ENCODE measurements at places on chromosomes 13 and 19.

DNA sequence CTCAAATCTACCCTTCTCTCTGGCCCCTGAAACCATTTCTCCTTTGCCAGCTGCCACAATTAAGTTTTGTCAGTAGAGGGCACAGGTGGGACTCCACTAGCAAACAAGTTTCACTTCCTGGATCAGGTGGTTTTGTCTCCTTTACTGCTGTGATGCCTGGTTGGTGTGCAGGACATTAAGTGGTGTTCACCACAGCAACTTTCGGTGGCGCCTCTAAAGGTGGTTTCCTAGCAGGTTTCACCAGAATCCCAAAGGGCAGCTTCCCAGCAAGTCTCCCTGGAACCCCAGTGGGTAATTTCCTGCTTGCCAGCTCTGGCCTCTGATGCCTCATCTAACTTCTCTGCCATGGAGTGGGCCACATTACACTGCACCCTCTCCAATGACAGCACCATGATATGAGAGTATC lies 16.6 kb downstream of the MED4 start:
- DNase-seq = no peak

- no peak for DNase-seq
Measured at GRCh38 chr19:31314849-31315629, 34.2 kb downstream of the TSHZ3 start.

DNA sequence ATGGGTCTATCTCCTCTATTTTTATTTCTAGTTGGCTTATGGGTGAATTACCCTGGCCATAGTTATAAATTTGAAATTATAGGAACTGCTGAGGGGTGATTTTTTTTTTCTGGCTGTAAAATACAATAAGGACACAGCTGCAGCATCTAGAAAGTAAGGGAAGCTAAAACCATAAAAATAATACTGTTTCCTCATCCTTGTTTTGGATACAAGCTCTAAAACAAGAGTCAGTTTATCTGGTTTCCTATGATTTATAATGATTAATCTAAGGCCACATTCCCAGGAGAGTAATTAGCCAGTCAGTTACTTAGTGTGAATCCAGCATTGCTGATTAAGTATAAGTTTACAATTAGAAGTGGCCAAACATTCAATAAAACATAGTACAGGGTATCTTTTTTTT lies 219.1 kb upstream of the NBEA start:
- no peak for DNase-seq

GRCh38 chr13:48993150-48993549 lies 17.4 kb downstream of the FNDC3A start:
- DNase-seq = no peak

- no peak for DNase-seq
Measured at GRCh38 chr13:23806874-23807526, 82.2 kb downstream of the MIPEP start.

- DNase-seq = no peak
Measured at GRCh38 chr13:111945086-111945485, 121.9 kb upstream of the SOX1 start.

- no peak for DNase-seq
Measured at GRCh38 chr19:5292822-5293611, 47.6 kb downstream of the PTPRS start.

DNA sequence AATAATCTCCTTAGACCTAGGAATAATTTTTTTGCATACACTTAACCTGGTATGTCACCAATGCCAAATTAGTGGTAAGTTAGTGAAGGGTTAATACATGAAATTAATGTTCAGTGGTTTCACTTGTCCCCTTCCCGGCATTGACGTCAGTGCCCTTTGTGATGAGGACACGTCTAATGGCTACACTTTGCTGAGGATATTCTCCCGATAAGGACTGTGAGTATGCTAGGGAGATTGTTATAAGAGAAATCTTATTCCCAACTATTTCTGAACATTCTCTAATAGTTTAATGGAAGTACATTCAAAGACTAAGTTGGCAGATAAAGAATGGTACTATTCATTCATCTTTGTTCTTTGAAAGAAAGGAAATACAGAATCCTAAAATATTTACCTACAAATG lies 102.4 kb downstream of the TNFRSF19 start:
- no peak for DNase-seq

DNA sequence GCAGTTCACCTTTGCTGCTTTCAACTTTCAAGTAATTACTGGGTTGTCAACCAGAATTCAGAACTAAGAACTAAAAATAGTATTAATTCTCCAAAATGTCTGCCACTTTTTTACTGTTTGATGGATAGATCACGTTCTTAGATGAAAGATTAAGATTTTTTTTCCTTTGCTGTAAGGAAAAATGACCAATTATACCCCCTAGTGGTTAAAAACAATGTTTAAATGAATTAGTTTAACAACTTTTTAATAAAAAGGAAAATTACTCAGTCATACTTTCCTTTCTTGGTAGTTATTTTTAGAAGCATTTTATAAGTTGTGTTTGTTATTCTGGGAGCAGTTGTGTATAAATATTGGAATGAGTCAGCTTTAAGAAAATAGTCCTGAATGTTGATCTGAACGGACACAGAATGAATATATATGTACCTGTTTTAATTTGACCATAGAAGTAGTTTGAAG lies 4.6 kb downstream of the TM9SF2 start:
- DNase-seq = no peak

DNA sequence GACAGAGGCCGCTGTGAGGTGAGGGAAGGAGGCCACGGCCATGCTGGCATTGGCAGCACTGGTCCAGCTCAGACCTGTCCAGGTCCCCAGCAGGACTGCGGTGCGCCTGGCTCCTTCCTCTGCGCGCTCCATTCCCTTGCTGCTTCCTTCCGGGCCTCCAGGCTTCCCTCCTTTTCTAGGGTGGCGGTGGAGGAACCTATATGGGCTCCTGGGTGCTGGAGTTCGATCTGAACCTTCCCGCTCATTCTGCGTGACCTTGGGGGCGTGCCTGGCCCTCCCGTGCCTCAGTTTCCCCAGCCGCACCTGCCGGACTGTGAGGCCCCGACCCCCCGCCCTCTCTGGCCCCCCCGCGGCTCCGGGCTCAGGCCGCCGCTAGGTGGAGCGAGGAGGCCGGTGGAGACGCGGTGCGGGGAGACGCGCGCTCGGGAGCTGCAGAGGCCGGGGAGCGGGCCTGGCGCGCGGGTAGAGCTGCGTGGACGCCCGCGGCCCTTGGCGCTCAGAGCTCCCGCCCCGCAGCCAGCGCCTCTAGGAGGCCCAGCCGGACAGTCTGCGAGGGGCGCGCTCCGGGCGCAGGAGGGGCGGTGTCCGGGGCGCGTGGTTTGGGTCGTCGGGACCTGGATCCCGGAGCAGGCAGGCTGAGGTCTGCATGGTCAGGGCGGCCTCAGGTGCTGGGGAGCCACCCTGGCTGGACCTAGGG lies 29.9 kb downstream of the EFNA2 start:
- no peak for DNase-seq

DNA sequence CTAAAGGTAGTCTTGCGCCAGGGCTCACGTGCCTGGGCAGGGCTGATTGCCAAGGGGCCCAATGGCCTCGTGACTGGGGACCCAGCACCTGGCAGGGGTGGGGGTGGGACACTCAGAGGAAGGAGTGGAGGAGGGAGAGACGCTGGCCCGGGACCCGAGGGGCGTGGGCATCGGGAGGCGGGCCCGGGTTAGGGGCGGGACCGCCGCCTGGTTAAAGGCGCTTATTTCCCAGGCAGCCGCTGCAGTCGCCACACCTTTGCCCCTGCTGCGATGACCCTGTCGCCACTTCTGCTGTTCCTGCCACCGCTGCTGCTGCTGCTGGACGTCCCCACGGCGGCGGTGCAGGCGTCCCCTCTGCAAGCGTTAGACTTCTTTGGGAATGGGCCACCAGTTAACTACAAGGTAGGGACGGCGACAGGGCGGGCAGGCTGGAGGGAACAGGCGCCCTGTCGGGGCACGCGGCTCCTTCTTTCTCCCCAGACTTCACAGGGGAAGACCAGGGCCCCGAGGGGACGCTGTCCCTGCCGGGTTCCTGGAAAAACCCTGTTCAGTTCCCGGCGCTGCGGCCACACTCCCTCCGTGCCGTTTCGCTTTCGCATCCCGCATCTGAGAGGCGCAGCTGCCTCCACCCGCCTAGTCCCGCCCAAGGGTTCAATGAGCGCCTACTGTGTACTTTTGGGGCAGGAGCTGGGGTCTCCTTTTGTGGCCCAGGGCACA lies at the start of gene IFI30:
TSS of gene IFI30 (plus strand) at position 242 of the 717 bp plus-strand sequence. CDS start at position 271, 29 bp downstream.
- DNase-seq = no peak

GRCh38 chr13:109741966-109742365 lies 44.4 kb downstream of the IRS2 start:
- DNase-seq = no peak

GRCh38 chr13:40206241-40207000 lies 460.0 kb downstream of the FOXO1 start:
- DNase-seq = no peak

DNA sequence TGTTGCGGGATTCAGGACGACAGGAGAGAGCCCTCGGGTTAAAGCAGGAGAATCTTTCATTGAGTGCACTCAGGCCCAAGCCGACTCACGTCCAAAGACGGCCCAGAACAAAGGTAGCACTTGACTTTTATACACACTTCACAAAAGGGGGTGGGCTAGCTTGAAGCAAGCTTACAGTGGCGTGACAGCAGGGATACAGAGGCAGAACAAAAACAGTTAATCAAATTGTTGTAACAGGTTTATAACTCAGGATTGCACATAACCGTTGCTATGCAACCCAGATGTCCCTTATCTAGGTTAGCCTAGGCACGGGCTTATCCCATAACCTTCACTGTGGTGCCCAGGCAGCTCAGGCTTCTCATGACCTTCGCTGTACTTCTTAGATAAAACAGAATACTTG lies 2.0 kb downstream of the MED25 start:
- no peak for DNase-seq

DNA sequence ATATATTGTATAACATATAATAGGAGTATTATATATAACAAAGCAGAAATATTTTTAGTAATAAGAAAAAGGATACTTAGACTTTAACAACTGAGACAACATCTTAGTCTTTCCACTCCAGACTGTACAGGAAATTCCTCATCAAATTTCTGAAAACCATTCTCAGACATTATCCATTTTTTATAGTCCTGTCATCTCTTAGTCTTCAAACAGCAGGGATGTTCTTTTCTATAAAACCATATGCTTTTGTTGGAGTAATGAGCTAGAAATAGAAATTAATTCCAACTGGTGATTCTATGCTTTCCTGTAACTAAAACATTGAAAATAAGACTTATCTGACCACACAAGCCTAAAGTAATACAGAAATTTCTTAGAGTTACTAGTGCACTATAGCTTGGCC lies 82.2 kb upstream of the CSNK1A1L start:
- DNase-seq = no peak

DNA sequence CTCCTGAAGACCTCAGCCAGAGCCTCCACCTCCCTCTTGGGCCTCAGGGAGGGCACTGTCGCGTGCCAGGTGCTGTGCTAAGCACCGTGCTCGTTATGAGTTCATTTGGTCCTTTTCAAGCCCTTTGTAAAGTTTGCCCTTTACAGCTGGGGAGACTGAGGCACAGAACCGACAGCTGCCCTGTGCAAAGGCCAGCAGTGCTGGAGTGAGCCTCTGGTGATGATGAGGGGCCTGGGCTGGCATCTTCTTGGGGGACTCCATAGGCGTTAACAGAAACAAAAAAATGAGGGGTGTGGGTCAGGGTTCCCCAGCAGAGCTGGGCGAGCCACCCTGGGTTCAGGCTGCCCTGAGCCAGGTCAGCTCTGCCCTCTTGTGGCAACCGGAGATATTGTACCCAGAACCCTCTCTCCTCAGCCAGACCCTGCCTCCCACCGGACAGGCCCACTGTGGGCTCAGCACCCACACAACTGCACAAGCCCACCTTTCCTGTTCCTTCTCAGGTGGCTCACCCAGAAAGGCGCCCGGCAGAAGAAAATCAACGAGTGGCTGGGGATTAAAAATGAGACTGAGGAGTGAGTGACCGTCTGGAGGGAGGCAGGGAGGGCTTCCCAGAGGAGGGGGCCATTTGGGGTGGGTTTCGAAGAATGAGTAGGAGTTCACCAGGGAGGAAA lies 5.5 kb upstream of the IFI30 start:
- no peak for DNase-seq
